ENCODE measurements at places on chromosomes 5 and 9.

DNA sequence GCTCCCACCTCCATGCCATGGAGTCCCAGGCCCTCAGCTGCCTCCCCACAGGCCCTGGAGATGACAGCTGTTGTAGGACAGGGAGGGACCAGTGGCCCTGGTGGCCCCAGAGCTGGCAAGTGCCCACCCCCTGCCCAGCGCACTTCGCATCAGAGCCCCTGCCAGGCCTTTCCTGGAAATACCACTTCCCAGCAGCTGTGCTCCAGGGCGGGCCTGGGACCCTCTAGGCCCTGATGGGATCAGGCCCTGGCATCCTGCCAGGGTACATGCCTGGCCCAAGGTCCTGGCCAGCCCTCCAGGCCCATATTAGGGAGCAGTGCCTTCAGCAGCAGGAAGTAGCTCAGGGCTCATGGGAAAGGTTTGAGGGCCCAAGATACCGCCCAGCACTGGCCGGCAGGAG lies 2.5 kb downstream of the KCNT1 start:
- no peak for DNase-seq

DNA sequence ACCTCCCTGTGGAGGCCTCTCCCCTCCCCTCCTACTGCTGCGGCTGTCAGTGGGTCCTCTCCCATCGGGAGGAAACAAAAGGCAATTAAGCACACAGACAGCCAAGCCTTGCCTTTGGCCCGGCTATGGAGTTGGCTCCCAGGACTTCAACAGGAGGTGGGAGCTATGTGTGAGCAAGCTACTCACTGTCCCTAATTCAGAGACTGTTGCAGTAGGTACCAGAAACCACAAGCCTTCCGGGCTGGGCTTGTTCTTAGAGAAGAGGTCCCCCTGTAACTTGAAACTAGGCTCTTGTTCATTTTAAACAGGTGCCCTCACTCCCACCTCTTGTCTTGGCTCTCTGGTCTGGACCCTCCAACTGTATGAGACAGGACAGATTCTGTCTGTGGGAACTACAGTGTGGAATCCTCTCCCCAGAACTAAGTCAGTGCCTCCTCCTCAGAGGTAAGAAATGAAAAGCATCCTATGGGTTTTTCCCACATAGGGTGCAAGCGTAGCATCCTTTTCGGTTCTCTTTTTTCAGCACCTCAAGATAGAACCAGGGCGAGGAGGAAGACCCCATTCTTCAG lies 561.1 kb downstream of the EBF1 start:
- DNase-seq: no peak

DNA sequence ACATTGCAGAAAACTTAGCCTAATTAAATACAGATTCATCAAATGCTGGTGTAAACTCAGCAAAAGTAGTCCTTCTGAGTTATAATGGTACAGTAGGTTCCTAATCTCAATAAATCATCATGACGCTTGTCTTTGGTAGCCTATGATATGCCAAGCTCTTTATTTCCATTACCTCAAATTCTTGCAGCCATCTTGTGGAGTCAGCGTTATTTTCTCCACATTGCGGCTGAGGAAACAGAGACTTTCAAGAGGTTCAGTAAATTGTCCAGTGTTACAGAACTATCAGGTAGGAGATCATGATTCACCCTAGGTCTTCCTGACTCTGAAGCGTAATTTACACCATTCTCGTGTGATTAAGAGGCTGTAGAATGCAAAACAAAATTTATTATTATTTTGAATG lies 237.2 kb downstream of the PCSK5 start:
- DNase-seq: no peak

- no peak for DNase-seq
Observed at GRCh38 chr5:146233441-146233840, 30.0 kb downstream of the RBM27 start.

GRCh38 chr5:168697034-168697720 lies 118.0 kb upstream of the PANK3 start:
- DNase-seq: no peak

- DNase-seq: no peak
Observed at GRCh38 chr5:166625210-166625865, 1666.1 kb upstream of the WWC1 start.

GRCh38 chr9:114321759-114322158 lies 1.1 kb upstream of the ORM1 start:
- DNase-seq: no peak

GRCh38 chr9:126363847-126364671 lies 37.4 kb downstream of the MVB12B start:
- no peak for DNase-seq

- peak; percentile 29 for DNase-seq
Observed at GRCh38 chr9:33946779-33947535, 101.7 kb downstream of the UBAP2 start.

DNA sequence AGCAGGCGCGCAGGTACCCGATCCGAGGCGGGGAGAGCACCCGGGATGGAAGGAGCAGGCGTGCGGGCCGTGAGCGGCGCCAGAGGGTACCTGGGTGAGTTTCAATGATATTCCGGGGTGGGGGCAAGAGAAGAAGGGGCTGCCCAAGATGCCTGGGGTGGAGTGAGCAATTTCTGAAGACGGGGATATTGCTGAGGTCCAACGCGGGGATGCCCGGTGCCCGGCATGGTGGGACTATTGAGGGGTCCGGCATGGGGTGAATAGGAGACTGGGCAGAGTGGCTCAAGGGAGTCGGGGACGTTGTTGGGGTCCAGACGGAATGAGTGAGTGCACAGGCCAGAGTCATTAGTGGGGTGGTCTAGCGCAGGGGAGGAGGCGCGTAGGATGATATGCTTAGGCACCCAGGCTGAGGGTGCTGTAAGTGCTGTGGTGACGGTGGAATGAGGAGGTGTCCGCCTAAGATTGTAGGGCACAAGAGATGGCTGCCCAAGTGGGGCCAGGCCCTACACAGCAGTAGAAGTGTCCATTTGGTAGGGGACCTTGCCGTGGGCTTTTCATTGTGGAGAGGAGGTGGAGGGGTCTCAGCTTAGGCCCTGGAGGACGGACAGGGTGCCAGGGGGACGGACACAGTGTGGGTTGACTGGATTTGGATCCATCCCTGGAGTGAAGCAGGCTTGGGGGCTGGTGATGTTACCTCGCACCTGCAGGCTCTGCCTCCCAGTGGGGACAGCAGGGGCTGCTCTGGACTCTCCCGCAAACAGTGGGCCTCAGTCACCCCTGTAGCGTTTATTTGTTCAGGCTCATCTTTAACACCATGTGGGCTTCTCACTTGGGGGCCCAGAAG lies 719 bp downstream of the MIGA2 start:
- DNase-seq: no peak

- DNase-seq: no peak
Observed at GRCh38 chr5:2894316-2894715, 142.8 kb upstream of the IRX2 start.

GRCh38 chr5:52837591-52838001 lies 49.9 kb downstream of the ITGA1 start:
- DNase-seq: no peak

- DNase-seq: no peak
Observed at GRCh38 chr5:39092581-39093351, 18.6 kb upstream of the RICTOR start.

GRCh38 chr5:171543148-171543815 lies 123.8 kb downstream of the FGF18 start:
- peak; percentile 13 for DNase-seq

DNA sequence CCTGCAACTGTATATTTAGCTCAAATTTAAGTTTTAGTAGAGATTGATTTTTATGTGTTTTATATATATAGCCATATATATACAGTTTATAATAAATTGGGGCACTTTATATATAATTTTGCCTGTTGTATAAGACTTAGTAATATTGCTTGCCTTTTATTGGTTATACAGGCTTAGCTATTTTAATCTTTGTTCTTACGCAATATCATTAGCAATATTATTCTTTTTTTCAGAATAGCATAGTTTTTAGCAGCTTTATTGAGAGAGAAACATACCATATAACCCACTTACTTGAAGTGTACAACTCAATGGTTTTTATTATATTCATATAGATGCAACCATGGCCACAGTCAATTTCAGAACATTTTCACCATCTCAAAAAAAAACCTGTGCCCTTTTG lies 28.0 kb downstream of the CDO1 start:
- no peak for DNase-seq

- no peak for DNase-seq
Observed at GRCh38 chr9:2355697-2355983, 265.9 kb upstream of the VLDLR start.

Data from SW480 (cell line).